ENCODE measurements at places on chromosomes 13 and 19.

GRCh38 chr13:58051807-58052375 is 420.3 kb downstream of the PCDH17 start:
- no peaks in the 10 kb centered on the region for H3K4me1 ChIP-seq
- no peak overlapping the region for H3K4me3 ChIP-seq
- no peak overlapping the region for H3K27ac ChIP-seq
- DNase-seq, result no peak
- no peaks in the 10 kb centered on the region for H3K36me3 ChIP-seq

- H3K4me3 ChIP-seq, result no peak overlapping the region
- no peak overlapping the region for H3K27ac ChIP-seq
- no peaks in the 10 kb centered on the region for H3K36me3 ChIP-seq
- DNase-seq, result peak; percentile 49
Observed at GRCh38 chr19:32171719-32172151, 173.7 kb upstream of the ZNF507 start.

DNA sequence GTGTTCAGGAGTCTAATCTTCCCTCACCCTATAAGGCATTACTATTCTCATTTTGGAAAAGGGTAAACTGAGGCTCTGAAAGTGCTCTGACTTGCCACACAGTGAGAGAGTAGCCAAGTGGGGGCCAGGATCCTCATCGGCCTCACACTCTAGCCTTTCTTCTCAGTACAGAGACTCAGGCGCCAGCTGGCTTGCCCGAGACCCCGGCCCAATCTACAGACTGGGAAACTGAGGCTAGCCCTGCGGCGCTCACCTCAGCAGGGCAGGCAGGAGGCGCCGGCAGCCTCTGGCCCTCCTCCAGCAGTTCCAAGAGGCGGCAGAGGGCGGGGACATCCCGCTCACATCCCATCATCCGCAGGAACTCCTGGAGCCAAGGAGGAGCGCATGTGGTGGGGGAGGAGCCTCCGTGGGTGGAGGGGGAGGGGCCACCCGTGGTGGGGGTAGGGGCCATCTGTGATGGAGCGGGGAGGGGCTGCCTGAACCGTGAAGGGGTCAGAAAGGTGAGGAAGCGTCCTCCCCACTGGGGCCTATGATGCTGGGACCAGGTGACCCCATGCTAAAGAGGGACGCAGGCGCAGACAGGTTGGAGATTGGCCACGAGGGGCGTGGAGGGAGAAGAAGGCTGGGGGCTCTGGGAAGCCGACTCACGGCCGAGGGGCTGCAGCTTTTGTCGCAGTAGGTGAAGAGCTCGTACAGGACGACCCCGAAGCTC is 8.7 kb upstream of the INSL3 start:
- H3K36me3 ChIP-seq, result no peaks in the 10 kb centered on the region
- H3K27me3 ChIP-seq, result no peaks in the 10 kb centered on the region
- no peaks in the 10 kb centered on the region for H3K4me1 ChIP-seq
- DNase-seq, result peak; percentile 76

GRCh38 chr13:44493213-44493812 is 82.8 kb downstream of the TSC22D1 start:
- no peaks in the 10 kb centered on the region for H3K27me3 ChIP-seq
- H3K36me3 ChIP-seq, result no peaks in the 10 kb centered on the region
- no peaks in the 10 kb centered on the region for H3K4me1 ChIP-seq
- H3K4me3 ChIP-seq, result no peak overlapping the region
- no peak overlapping the region for H3K27ac ChIP-seq

DNA sequence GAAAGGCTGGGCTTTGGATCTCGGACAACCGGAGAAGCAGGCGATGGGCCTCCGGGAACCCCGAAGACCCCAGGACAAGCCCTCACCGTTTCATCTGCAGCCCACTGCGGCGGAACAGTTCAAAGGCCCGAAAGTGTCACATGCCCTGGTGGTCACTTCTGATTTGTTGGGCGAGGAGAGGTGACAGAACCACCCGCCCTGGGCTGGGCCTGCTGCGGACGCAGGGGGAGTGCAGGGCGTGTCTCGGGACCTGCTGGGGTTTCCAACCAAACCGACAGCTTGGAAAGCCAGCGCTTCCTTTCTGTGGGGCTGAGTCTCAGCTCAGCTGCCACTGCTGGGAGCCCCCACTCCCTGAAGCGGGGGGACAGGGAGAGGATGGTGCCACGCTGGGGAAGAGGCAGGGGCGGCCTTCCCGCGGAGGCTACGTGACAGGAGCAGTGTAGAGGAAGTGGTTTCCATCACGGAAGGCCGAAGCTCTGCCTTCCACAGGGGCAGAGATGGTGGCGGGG is 22.8 kb upstream of the ZBTB7A start:
- H3K27ac ChIP-seq, result no peak overlapping the region
- H3K4me1 ChIP-seq, result peaks cover 4% of the 10 kb centered on the region
- H3K27me3 ChIP-seq, result no peaks in the 10 kb centered on the region
- H3K4me3 ChIP-seq, result no peak overlapping the region

DNA sequence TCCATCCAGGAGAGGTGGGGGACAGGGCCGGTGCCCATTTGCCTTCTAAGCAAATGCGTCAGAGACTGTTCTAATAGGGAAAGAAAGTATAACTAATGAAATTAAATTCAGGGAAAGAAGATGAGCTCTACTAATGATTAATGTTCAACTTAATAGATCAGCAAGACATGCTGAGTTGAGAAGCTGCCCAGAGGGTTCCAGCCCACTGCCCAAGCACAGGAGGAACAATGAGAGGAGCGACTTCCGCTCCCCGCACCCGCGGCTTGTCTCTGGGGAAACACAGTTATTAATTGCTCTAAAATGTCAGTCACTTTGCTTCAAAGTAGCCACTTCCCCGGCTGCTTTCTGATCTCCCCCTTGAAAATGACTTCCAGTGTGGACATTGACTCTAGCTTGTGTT is 331.3 kb downstream of the UQCRFS1 start:
- no peaks in the 10 kb centered on the region for H3K4me1 ChIP-seq
- no peak overlapping the region for H3K4me3 ChIP-seq
- no peak overlapping the region for H3K27ac ChIP-seq
- no peaks in the 10 kb centered on the region for H3K27me3 ChIP-seq

GRCh38 chr19:58181902-58182576 is 822 bp upstream of the ZNF274 start:
- H3K27me3 ChIP-seq, result no peaks in the 10 kb centered on the region
- peak overlapping the region; percentile 71 for H3K27ac ChIP-seq
- H3K36me3 ChIP-seq, result peaks cover 4% of the 10 kb centered on the region
- no peak for DNase-seq

DNA sequence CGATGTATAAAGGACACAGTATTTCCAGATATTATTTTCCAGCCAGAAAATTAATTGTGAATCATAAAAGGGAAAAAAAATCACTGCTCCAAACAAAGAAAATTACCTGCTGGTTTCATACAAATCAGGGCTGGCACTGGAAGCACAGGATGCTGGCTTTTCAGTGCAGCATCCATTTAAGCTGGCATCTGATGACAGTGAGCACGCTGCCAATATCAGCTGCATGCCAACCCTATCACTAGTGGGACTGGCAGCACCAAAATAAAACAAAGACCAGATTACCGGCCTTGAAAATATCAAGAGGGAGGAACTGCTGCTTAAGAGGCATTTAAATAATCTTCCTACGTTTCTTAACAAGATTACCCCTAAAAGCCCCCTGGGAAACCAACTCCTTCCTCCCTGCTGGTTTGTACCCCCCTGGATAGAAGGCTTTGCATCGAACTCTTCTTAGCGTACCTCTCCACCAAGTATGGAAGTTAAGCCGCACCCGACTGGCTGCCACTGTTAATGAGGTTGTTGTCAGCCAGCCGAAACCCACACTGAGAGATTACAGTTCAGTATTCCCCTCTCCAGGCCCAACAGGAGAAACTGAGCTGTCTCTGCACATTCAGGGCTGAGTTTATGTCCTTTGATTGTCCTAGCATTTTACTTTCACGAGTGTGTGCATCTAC is 257.8 kb downstream of the EFNB2 start:
- H3K27me3 ChIP-seq, result no peaks in the 10 kb centered on the region
- no peaks in the 10 kb centered on the region for H3K36me3 ChIP-seq

- peak overlapping the region; percentile 92 for H3K27ac ChIP-seq
- peak; percentile 85 for DNase-seq
- no peaks in the 10 kb centered on the region for H3K27me3 ChIP-seq
- peak overlapping the region; percentile 39 for H3K4me3 ChIP-seq
- H3K4me1 ChIP-seq, result peaks cover 4% of the 10 kb centered on the region
Observed at GRCh38 chr19:12778017-12778904, 2.9 kb upstream of the HOOK2 start.

GRCh38 chr19:2027361-2027760 is 11.8 kb upstream of the BTBD2 start:
- H3K27ac ChIP-seq, result no peak overlapping the region
- DNase-seq, result no peak
- H3K4me1 ChIP-seq, result no peaks in the 10 kb centered on the region

DNA sequence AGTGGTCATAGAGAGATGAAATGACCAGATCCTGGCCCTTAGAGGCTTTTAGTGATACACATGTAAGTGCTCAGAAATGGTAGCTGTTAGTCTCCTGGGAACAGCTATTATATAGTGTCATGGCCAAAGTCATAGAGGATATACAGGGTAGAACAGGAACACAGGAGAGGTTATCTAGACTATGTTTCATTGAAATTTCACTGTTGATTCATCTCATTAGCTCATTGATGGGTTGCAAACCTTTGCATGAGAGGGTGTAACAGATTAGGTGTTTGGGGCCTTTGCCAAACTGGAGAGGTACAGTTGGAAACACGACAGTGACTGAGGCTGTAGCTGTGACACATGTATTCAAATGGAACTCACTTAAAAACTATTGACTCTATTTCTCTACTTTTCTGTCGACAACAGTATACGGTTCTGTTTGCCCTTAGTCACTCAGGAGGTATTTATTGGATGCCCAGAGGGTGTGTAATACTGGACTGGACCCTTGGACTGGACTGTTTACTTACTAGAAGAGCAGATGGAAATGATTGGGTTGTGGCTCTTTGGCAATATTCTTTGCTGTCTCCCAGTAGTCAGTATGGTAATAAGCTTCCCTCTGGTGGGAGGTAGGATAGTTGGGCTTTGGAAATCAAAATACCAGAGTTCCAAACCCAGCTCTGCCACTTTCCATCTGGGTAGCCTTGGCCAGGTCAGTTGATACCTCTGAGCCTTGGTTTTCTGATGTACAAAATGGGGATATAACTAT is 29.8 kb downstream of the ARHGAP35 start:
- no peaks in the 10 kb centered on the region for H3K4me1 ChIP-seq
- H3K27ac ChIP-seq, result peak overlapping the region; percentile 26
- no peak for DNase-seq
- no peaks in the 10 kb centered on the region for H3K27me3 ChIP-seq
- no peak overlapping the region for H3K4me3 ChIP-seq
- no peaks in the 10 kb centered on the region for H3K36me3 ChIP-seq

- peaks cover 11% of the 10 kb centered on the region for H3K4me1 ChIP-seq
- H3K27me3 ChIP-seq, result no peaks in the 10 kb centered on the region
- H3K27ac ChIP-seq, result peak overlapping the region; percentile 97
- H3K4me3 ChIP-seq, result peak overlapping the region; percentile 71
- H3K36me3 ChIP-seq, result no peaks in the 10 kb centered on the region
- no peak for DNase-seq
Observed at GRCh38 chr19:3359919-3360420, 6.4 kb upstream of the NFIC start.

DNA sequence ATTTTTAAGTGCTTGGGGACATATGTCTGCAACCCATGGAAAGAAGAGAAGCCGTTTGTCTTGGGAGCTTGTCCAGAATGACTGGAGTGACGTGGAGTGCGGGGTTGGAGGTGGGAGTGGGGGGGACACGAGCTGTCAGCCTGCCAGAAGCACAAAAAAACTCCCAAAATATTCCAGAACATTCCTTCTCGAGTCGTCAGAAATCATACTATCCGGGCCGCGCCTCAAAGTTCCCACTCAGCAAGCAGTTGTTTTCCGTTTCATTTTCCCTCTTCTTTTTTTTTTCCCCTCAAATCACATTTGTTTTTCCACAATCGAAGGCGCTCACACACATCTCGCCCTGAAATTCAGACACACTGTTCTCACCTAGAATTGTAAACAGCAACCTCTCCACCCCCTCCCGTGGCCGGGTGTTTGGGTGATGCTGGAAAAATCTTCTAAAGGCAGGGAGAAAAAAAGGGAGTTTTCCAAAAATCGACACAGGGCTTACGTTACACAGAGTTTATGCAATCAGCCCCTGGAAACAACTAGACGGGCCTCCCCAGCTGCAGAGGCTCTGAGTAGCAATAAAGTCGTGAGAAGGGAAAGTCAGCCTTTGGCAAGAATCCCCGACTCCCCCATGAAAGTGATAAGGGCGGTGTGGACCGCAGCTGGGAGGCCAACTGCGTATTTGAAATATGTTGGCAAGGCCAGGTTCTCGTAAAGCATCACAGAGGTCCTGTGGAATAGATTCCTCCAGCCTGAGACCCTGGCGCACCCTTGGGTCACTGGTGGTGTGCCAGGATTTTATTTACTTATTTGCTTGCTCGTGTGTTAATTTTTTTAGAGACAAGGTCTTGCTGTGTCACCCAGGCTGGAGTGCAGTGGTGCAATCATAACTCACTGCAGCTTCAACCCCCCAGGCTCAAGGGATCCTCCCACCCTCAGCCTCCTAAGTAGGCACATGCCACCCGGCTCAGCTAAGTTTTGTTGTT is 31.2 kb upstream of the KLF2 start:
- H3K27me3 ChIP-seq, result no peaks in the 10 kb centered on the region
- DNase-seq, result peak; percentile 88
- no peaks in the 10 kb centered on the region for H3K4me1 ChIP-seq

DNA sequence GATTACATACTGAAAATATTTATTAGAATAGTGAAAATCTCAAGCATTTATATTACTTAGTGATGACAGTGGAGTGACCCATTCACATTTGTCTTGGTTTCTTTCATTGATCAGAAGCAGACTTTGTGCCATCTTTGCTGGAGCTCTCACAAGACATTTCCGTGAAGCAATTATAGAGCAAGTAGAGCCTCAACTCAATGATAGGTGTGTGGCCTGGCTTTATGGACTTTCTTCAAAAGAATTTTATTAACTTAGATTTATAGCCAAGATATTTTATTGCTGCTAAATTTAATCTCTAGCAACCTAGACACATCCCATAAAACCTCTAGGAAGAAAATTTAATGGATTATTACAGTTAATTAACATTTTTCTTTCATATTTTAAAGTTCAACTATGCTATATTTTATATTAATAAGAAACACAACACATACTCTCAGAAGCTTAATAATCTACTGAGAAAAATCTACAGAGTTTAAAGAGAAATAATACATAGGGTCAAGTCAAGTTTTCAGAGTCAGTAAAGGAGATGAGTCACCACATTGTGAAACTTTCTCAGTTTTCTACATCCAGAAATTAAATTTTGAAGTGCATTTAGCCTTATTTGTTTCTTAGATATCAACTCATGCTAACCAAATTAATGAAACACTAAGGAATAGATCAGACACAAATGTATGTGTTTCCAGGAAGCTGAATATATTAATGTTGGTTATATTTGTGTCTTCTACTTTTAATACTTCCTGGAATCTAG is 160.5 kb downstream of the LACC1 start:
- no peaks in the 10 kb centered on the region for H3K36me3 ChIP-seq
- no peak overlapping the region for H3K27ac ChIP-seq

Measured in kidney (tissue), 22 donors.